Right lobe of liver (tissue), 6 donors: ENCODE measurements at places on chromosomes 7 and 10. TPM values are rescaled to one million over a fixed set of nuclear protein-coding genes. Genes with fewer than 3 reads are reported as not detected.

DNA sequence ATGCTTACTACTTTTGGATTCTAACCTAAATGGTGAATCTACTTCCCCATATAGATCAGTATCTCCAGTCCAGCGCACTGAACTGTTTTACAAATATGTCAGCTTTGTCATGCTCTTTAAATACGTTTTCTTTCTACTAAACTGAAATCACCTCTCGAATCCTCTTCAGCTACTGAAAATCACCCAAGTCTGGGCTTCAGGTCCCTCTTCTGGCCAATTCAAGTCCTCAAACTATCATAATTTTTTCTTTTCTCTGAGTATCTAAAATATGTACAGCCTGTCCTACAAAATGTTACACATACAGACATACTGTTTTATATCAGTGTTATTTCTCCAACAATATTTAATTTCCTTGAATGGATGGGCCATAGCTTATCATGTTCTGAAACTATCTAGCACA lies 84.2 kb downstream of the CACNA2D1 start:
- H3K27me3 ChIP-seq: no peaks in the 10 kb centered on the region
- H3K4me3 ChIP-seq: no peak overlapping the region
- DNase-seq: no peak
- H3K27ac ChIP-seq: no peak overlapping the region
- no peaks in the 10 kb centered on the region for H3K4me1 ChIP-seq

- no peaks in the 10 kb centered on the region for H3K36me3 ChIP-seq
- H3K4me1 ChIP-seq: no peaks in the 10 kb centered on the region
- H3K27me3 ChIP-seq: no peaks in the 10 kb centered on the region
- no peak for DNase-seq
Measured at GRCh38 chr10:69874449-69874848, 72.7 kb downstream of the COL13A1 start.

DNA sequence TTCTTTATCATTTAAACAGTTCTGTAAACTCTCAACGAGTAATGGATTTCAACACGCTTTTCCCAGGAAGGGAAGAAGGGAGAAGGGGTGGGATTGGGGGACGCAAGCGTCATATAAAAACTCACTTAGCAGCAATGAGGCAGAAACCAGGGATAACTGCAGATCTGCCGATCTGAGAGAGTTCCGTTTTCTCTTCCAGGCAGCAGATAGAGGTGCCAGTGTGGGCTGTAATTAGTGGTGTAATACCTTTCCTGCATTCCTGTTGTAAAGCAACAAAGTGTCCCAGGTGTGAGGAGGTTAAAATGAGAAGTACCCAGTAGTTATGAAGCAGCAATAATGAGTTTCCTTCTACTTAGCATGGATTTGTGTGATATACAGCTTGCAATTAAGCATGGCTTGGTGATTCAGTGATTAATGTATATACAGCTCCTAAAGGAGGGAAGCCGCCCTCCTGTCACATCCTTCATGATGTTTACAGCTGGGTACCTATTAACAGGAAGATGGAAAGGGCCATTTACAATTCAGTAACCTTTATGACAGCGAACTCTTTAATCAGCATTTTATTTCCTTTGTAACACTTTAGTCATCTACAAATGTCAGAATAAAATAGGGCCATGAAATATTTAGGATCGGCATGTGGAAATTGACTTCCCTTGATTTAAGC lies 271.9 kb downstream of the LRMDA start:
- no peaks in the 10 kb centered on the region for H3K36me3 ChIP-seq
- no peak overlapping the region for H3K4me3 ChIP-seq
- H3K27ac ChIP-seq: no peak overlapping the region
- no peaks in the 10 kb centered on the region for H3K4me1 ChIP-seq
- DNase-seq: no peak

DNA sequence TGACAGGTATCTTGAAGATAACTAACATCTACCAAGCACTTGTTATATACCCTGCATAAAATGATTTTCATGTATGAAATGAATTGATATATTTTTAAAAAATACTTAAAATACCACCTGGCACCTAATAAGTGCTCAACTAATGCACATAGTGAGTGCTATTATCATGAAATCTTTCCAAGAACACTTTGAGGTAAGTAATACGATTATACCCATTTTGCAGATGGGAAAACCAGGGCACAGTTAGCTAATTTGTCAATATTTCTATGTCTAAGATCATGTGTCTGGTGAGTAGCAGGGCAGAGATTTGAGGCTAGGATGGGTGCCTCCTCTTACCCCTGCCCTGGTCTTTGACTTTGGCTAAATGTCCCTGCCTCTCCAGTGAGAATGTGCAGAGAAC lies 6.1 kb downstream of the DMBT1 start:
- no peaks in the 10 kb centered on the region for H3K4me1 ChIP-seq
- DNase-seq: no peak
- H3K27me3 ChIP-seq: no peaks in the 10 kb centered on the region
- no peaks in the 10 kb centered on the region for H3K36me3 ChIP-seq

DNA sequence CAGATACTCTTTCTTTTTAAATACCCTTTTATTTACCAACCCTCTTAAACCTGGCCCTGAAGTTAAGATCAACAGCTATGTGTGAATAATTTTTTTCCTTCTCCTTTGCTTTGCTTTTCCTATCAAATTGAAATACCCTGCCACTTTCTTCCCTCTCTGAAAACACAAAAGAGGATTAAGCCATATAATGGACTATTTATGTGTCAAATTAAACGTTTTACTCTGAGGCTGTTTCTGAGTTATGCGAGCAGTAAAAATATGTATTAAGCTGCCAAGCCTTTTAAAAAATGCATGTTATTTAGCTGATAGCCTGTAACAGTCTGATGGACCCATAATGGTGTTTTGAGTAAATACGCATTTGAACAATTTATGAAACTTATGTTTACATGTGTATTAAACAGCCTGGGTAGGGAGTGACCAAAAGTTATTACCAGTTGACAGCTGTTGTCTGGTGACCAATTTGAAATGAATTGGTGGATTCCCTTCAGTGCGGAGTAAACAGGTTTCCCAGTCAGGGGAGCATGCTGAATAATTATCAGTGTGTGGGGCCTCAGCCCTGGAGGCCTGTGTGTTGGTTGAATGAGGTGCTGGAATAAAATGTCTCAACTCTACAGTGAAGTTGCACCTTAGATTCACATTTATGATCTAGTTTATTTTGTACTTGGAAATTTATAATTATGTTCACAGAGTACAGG lies 89.6 kb downstream of the AUTS2 start:
- H3K36me3 ChIP-seq: no peaks in the 10 kb centered on the region
- no peak overlapping the region for H3K4me3 ChIP-seq
- no peaks in the 10 kb centered on the region for H3K27me3 ChIP-seq
- no peaks in the 10 kb centered on the region for H3K4me1 ChIP-seq
- no peak for DNase-seq
- no peak overlapping the region for H3K27ac ChIP-seq

GRCh38 chr7:96244992-96245292 lies 77.0 kb downstream of the SLC25A13 start:
- H3K36me3 ChIP-seq: no peaks in the 10 kb centered on the region
- no peak overlapping the region for H3K4me3 ChIP-seq
- DNase-seq: no peak
- no peaks in the 10 kb centered on the region for H3K4me1 ChIP-seq

DNA sequence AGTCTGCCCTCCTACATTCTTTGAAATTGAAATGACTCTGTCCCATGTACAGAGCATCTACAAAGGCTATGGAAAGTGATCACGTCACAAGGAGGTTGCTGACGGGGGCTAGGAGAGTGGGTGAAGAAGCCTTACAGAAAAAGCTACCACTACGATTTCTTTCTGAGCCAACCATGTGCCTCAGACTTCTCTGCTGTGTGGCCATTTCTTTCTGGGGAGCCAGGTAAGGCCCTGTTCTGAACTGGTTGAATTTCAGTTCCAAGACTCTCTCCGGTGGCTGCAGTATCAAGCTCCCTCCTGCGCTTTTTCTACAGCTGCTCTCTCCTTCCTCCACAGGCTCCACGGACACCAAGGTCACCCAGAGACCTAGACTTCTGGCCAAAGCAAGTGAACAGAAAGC lies 112.5 kb upstream of the PRSS1 start:
- H3K4me1 ChIP-seq: no peaks in the 10 kb centered on the region
- no peak overlapping the region for H3K4me3 ChIP-seq
- no peaks in the 10 kb centered on the region for H3K36me3 ChIP-seq
- no peaks in the 10 kb centered on the region for H3K27me3 ChIP-seq
- H3K27ac ChIP-seq: no peak overlapping the region

DNA sequence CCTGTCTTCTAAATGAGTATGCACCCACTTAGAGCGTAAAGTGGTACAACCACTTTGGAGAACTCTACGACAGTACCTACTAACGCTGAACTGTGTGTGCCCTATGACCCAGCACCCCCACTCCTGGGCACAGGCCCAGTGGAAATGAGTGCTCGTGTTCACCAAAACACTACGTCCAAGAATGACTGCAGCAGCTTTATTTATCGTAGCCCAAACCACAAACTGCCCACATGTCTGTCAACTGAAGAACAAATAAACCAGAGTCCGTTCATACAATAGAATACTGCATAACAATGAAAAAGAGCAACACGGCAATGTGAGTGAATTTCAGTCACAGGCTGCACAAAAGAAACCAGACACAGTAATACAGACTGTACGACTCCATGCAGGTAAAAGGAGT lies 35.4 kb downstream of the TLL2 start:
- no peak overlapping the region for H3K4me3 ChIP-seq
- no peak for DNase-seq
- no peaks in the 10 kb centered on the region for H3K36me3 ChIP-seq
- H3K27me3 ChIP-seq: no peaks in the 10 kb centered on the region

GRCh38 chr7:140619176-140619575 lies 21.4 kb downstream of the DENND2A start:
- DNase-seq: no peak
- H3K4me1 ChIP-seq: no peaks in the 10 kb centered on the region
- H3K36me3 ChIP-seq: no peaks in the 10 kb centered on the region

DNA sequence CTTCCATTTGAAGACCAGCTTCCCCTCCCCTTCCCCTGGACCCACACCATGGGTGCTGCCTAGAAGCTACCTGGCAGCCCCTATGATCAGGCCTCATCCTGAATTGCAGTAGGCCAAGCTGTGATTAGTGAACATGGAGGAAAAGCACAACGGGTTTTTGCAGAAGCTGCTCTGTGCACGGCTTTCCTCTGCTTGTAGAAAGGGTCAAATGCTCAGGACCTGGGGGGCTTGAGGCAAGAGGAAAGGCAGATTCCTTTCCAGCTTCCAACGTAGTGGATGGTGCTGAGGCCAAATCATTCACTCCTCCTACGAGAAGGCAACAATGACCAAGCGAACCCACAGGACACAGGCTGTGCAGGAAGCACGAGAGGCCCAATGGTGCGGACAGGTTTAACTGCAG lies 410.3 kb upstream of the SHH start:
- no peaks in the 10 kb centered on the region for H3K4me1 ChIP-seq
- no peak for DNase-seq
- H3K27ac ChIP-seq: no peak overlapping the region
- no peaks in the 10 kb centered on the region for H3K27me3 ChIP-seq
- no peaks in the 10 kb centered on the region for H3K36me3 ChIP-seq

DNA sequence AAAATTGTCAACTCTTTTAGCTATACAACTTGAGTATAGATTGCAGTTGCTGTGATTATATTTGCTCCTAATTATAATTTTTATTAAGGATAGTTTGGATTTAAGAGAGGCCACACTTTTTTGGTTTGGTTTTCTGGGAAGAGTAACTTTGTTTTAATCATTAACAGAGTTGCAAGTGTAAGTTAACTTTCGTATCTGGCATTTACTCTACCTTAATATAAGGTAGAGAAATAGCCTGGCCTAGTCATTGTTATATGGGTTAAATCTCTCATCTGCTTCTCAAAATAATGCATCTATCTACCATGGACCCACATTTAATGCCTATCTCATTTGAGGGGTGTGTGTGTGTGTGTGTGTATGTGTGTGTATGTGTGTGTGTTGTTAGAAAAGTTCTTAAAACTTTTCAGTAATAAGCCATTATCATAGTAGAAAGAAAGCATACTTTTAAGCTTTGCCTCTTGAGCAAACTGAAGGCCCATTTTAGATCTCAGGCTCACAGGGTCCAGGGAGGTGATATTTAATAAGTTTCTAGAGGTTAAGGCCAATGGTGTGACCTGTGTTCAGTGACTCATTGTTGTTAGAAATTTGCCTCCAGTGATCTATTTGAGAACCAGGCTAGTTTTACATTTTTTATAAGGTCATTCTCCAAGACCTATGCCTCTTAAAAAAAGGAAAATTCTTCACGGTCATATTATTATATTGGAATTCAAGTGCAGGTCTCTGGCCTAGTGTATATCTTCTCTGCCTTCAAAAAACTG lies 10.9 kb upstream of the TEX47 start:
- DNase-seq: no peak
- H3K27ac ChIP-seq: peak overlapping the region; percentile 41
- H3K27me3 ChIP-seq: no peaks in the 10 kb centered on the region
- H3K4me1 ChIP-seq: no peaks in the 10 kb centered on the region
- H3K36me3 ChIP-seq: no peaks in the 10 kb centered on the region
- H3K4me3 ChIP-seq: no peak overlapping the region

DNA sequence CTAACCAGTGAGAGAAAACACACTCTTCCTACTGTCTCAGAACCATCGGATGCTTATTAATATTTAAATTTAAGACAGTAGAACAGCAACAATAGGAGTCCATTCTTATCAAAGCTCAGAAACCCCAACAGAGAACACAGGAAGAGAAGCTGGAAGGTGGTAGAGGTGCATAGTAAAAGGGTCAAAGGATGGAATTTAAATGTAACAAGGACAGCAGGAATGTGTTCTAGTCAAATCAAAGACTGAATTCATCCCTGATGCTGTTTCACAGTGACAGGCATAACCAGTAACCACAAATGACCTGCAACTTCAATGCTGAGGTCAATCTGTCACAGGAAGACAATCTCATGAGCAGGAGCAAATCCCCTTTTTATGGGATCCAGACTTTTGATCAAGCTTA lies 1259.7 kb downstream of the XPNPEP1 start:
- DNase-seq: no peak

DNA sequence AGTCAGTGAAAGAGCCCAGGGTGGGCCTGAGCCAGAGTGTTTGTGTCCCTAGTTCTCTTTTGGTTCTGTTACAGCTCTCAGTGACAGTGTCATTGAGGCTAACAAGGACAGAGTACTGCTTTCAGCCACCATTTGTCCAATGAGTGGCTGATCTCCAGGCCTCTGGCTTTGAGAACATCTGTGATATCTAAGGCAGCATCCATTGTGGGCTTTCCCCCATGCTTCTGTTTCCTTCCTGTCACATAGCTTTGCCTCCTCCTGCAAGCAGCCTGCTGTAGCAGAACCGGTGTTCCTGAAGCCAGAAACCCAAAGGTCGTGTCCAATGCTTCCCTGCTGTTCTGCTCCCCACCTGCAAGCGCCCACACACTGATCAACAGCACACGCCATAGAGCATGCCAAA lies 68.4 kb downstream of the IKZF1 start:
- DNase-seq: no peak
- no peak overlapping the region for H3K4me3 ChIP-seq
- no peaks in the 10 kb centered on the region for H3K27me3 ChIP-seq
- H3K36me3 ChIP-seq: no peaks in the 10 kb centered on the region
- no peak overlapping the region for H3K27ac ChIP-seq

The DNAJC1 gene
- total RNA-seq: 70.3 TPM

The LIPN gene
- 0.29 TPM for total RNA-seq

The NPC1L1 gene
- 19.1 TPM for total RNA-seq

The PPA1 gene
- 133 TPM for total RNA-seq

The CPN1 gene
- 73.6 TPM for total RNA-seq

The TFEC gene
- total RNA-seq: 5.4 TPM

The GPR85 gene
- total RNA-seq: 0.54 TPM

The DPP6 gene
- total RNA-seq: not detected
